ENCODE measurements at places on chromosomes 11 and 22.
A peak's percentile ranks its signal among the peaks of the same experiment; 100 is the strongest.

DNA sequence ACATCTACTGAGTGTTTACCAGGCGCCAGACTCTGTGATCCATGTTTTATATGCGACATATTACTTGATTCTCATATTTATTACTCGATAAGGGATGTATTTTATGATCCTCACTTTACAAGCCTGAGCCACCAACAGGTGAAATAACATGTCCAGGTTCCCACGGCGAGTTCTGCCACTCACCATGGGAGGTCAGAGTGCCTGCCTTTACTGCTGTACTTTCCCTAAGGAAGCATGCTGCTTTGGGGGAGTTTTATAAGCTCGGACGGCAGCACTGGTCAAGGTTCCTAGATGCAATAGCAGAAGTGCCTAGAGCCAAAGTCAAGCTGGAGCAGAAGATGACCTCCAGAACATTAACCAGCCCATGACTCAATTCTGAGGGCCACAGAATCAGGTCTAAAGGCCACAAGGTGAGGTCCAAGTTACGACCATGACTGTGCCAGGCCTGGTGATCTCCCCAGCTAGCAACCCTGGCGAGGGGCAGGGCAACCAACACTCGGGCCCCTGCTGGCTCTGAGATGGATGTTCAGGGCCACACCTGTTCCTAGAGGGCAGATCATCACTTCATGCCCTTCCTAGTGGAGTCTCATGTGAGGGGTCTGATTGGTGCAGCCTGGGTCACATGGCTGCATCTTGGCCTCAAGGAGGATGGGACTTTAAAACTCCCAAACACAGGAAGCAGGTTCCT lies 14.2 kb downstream of the IFT27 start:
- no peak for DNase-seq

GRCh38 chr22:46517255-46517761 lies 20.1 kb downstream of the CELSR1 start:
- no peak for DNase-seq

DNA sequence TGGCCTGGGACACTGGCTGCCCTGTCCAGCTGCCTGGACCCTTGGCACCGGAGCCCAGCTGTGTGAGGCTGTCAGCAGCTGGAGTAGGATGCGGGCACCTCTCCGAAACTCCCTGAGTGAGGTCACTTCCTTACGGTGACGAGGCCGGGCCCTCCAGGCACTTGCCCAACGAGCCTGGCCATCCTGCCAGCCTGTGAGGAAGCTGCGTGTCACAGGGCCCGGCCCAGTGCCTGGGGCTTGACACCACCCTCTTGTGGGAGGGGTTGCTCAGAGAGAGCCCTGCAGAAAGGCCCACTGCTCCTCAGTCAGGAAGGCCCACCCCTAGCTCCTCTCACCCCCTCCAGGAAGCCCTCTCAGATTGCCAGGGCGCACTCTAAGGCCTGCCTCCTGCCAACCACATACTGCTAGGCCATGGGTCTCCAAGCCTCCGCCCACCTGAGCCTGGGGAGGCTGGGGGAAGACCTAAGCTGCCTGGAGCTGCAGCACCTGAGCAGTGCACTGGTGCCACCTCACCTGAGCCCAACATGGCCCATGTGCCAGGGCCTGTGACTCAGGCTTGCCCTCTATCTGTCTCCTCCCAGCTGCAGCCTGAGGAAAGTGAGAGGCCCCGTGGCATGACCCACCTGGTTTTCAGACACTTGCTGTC lies 4.3 kb upstream of the PHLDA2 start:
- peak; percentile 55 for DNase-seq

- no peak for DNase-seq
Observed at GRCh38 chr11:122232985-122233384, 117.0 kb upstream of the BLID start.

DNA sequence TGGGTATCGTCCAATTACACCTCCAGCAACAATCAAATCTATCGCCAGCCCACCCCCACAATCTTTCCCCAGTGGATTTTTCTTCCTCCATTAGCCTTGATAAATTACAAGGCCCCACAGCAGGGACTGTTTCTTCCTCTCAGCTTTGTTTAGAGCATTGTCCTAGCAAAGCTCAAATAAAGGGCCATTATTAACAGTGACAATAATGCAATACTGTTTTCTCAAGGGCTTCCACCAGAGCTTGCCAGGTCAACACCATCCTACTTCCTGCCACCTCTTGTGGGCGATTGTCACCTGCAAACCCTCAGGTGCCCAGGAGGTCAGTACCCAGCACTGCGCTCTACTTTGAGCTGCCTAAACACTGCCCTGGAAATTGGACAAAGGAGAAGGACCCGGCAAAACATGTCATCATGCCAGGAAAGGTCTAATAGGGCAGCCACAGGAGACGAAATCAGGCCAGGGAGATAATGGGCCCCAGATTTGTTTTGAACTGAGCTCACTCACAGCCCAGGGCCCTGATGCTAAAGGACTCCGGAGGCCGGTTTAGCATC lies 95.2 kb downstream of the ABTB2 start:
- DNase-seq, result peak; percentile 98

GRCh38 chr22:33209930-33210784 lies 152.0 kb upstream of the SYN3 start:
- peak; percentile 41 for DNase-seq

DNA sequence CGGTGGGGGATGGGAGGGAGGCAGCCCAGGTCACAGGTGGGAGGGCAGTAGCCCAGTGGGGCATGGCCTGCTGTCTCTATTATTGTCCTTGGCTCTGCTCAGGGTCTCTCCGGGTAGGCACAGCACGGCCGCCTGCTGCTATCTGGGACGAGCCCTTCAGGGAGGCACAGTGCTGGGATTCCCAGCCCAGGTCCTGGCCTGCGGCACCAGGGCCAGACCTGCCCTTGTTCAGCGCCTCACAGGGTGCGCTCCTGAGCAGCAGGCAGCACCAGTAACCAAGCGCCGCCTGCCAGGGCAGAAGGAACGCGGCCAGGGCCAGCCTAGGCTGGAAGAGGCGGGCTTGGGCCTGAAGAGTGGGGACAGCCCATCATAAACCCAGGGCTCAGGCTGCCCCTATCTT lies 151.0 kb downstream of the MPPED1 start:
- DNase-seq, result no peak

DNA sequence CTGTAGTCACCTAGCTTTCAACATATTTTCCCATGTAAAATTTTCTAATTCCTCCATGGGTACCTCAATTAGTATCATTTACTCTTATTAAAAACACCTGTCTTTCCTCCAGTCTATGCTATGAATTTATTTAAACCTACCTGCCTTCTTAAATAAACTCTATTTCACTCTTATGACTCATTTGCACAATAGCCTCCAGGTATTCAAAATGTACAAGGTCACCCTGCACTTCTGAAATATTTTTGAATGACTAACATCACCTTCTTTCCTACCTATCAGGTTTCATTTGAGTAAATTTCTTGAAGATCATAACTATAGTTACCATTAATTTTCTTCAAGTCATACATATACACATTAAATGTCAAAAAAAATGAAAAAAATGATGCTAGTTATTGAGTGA lies 939.7 kb downstream of the DLG2 start:
- no peak for DNase-seq

GRCh38 chr22:47837703-47838102 lies 1075.3 kb downstream of the TBC1D22A start:
- DNase-seq, result no peak

DNA sequence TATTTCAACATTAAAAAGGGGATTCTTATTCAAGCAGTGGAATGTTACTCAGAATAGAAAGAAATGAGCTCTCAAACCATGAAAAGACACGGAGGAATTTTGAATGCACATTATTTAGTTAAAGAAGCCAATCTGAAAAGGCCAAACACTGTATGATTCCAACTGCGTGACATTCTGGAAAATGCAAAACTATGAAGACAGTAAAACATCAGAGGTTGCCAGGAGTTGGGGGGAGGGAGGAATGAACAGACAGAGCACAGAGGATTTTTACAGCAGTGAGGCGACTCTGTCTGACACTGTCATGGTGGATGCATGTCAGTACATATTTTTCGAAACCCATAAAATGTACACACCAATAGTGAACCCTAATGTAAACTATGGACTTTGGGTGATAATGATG lies 22.9 kb upstream of the THY1 start:
- DNase-seq, result no peak

GRCh38 chr11:48025984-48026340 lies 45.6 kb downstream of the PTPRJ start:
- no peak for DNase-seq

- DNase-seq, result no peak
Observed at GRCh38 chr22:37080438-37080837, 28.9 kb downstream of the KCTD17 start.

GRCh38 chr11:46513934-46514342 lies 79.9 kb downstream of the AMBRA1 start:
- DNase-seq, result peak; percentile 31

GRCh38 chr11:92285776-92286175 lies 61.2 kb downstream of the FAT3 start:
- no peak for DNase-seq

- no peak for DNase-seq
Observed at GRCh38 chr11:19332476-19332875, 91.7 kb upstream of the E2F8 start.

DNA sequence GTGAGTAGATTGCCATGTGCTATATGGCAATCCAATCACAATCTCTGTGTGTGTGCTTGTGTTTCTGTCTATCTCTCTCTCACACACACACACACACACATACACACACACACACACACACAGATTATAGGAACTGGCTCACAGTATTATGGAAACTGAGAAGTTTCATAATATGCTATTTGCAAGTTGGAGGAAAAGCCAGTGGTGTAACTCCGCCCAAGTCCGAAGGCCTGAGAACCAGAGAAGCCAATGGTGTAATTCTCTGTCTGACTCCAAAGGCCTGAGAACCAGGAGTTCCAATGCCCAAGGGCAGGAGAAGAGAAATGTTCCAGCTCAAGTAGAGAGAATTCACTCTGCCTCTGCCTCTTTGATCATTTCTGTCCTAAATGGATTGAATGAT lies 37.2 kb downstream of the GLYATL2 start:
- no peak for DNase-seq

- DNase-seq, result no peak
Observed at GRCh38 chr11:69245491-69246345, 48.2 kb upstream of the MYEOV start.

- no peak for DNase-seq
Observed at GRCh38 chr11:81211050-81211449, 1522.6 kb downstream of the FAM181B start.

DNA sequence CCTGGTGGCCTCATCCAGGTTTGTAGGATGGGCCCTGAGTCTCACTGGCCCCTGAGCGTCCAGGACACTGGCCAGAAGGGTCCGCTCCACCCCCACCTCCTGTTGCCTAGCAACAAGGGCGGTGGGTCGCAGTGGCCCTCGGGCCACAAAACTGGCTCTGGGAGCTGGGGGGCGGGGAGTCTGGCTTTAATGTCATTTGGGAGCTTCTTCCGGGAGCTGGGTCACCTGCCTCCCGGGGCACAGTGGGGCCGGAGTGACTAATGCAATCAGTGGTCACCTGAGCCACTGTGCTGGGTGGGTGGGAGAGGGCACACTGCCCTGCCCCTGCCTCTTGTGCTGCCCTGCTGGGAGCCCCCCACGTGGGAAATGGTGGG lies 2.6 kb downstream of the TH start:
- DNase-seq, result no peak

DNA sequence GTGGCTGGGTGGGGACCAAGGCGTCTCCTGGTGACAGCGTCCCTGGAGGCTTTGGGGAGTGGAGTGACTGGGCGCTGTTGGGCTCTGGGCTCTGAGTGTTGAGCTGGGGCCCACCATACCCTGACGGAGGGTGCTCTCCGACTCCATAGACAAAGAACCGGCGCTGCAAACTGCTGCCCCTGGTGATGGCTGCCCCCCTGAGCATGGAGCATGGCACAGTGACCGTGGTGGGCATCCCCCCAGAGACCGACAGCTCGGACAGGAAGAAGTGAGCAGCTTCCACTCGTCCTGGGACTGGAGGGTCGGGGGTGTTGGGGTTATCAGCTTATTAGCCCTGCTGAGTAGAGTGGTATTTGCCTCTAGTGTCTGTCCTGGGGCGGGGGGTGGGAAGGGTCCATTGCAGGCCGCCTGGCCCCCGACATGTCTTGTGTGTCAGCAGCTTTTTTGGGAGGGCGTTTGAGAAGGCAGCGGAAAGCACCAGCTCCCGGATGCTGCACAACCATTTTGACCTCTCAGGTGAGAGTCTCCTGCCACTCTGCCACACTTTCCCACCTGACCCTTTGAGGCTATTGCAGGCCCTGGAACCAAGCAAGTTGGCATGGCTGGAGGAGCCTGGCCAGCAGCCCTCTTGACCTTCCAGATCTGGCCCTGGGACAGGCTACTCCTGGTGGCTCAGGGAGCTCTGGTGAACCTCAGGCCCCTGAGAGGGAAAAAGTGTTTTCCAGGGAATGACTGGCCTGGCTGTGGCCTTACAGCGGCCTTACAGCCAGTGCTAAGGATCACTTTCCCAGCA lies 7.6 kb downstream of the CLDN5 start:
- no peak for DNase-seq

DNA sequence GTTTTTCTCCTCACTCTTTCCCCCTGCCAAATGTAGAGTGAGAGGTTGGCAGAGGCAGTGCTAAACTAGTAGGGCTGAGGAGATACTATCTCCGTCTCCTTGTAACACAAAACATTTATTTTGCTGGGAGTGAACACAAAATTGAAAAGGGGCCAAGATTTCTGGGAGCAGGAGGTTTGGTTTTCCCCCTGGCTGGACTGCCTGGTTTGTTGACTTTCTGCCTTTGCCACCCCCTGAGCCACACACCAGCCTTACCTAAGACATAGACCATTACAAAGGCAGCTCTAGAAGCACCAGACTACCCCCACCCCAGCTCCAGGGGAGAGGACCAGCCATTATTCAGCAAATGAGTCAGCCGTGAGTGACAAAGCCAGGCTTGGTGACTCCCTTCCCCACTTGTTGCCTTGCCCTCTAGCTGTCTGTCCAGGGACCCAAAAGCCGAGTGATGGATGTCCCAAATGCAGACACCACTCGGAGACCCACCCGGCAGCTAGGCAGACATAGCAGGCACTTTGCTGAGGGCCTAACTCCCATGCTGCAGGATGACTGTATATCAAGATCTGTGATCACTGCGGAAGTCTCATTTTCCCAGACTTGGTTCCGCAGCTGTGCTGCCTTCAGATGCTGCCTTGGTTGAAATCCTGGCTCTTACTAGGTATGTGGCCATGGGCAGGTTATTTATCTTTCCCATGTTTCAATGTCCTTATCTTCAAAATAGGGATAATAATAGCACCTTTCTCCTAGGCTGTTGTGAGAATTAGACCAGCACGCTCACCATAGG lies 17.7 kb upstream of the CDON start:
- DNase-seq, result no peak

GRCh38 chr11:31641477-31642062 lies 132.0 kb downstream of the ELP4 start:
- no peak for DNase-seq

- DNase-seq, result peak; percentile 41
Observed at GRCh38 chr11:58640386-58641023, 18.0 kb downstream of the CNTF start.

DNA sequence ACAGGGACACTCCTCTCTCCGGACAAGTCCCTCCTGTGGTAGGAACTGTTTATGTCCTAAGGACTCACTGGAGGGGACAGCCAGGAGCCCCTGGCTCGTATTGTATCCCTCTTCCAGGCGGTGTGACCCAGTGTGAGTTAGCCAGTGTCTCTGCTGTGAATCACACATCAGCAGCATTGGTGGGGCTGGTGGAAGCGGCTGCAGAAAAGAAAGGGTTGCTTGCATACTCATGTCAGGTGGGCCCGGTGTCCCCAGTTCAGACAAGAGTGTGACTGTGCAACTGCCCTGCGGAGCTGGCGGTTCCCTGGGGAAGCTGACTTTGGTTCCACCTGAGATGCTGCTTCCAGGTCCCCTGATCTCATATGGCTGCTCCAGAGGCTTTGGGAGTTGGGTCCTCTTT lies 99.4 kb downstream of the ZBTB16 start:
- DNase-seq, result no peak

Data from pons (tissue), 1 donor.